ENCODE measurements at places on chromosomes 16 and 17.

DNA sequence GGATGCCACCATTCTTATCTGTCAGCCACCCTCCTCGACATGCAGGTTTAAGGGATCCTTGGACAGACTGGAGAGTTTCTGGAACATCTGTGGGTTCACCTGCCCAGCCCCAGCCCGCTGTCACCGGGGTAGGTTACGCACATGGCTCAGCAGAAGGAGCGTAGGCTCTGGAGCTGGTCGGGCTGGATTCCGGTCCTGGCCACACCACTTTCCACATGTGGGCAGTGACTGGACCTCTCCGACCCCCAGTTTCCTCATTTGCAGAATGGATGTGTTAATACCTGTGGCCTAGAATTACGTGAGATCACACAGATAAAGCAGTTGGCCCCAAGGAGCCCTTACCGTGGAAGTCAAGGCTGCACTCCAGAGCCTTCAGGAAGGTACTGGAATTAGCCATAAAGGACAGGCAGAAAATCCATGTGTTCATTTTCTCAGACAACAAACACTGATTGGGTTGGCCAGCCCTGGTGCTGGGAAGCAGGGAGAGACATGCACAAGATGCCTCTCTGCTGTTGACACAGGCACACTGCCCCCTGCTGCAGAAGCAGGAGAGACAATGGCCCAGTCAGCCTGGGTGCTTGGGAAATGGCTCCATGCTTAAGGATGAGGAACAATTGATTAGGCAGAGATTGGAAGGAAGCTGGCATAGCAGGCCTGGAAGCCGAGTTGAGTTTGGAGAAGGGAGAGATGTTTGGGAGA, 58.8 kb downstream of the SF3B3 start:
- no peak for DNase-seq

GRCh38 chr17:2551493-2551892, 39.8 kb upstream of the METTL16 start:
- no peak for DNase-seq

DNA sequence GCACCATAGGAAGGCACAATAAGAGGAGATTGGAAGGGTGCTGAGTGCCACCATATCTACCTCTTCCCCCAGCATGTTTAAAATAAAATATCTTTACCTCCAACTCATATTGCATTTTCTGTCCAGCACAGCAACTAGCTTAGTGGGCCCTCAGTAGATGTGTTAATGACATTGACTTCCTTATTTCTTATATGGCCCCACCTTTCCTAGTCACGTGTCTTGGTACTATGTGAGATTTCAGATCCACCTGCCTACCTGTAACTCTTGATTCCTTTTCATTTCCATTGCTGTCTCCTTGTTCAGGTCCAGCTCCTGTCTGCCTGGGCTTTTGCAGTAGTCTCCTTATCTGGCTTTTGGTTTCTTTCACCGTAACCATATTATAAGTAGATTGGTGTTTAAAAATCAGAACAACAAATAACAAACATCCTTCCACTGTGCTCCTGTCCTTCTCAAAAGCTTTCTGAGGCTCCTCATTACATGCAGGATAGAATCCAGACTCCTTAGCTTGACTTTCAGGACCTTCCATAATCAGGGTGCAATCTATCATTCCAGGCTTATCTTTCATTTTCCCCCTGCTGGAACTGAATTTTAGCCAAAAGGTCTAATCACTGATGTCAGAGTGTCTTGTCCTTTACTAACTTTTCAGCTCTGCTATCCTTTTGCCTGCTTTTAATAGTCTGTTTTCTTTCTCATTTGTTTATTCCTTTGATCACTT, 71.3 kb downstream of the FTO start:
- DNase-seq = no peak

GRCh38 chr16:56593573-56594291, 4.4 kb downstream of the MT3 start:
- no peak for DNase-seq

DNA sequence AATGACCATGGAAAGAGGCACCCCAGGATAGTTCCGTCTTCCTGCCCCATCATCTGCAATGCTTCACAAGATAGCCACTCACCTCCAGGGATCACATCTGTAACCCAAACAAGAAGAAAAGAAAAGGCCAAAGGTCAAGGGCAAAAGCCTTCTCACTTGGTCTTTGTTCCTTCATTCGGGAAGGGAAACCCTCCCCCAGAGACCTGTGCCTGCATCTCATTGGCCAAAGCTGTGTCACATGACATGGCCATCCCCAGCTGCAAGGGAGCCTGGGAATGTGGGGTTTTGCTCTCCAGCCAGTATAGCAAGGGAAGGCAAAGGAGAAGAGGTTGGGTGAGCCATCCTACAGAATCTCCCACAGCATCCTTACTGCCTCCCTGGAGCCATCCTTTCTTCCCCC, 47.9 kb downstream of the NOL11 start:
- DNase-seq = no peak

GRCh38 chr17:27956601-27957445, 63.7 kb upstream of the LYRM9 start:
- DNase-seq = no peak

All from stimulated activated CD8-positive, alpha-beta memory T cell treated with anti-CD3 and anti-CD28 coated beads, Interleukin-12 subunit alpha, Interleukin-12 subunit beta, amount 100 ng/mL, for 4 hours (primary cell).